Muscle of leg (tissue), 16 donors: ENCODE measurements at places on chromosomes 2 and 18.

GRCh38 chr2:217832115-217832514, 170.7 kb downstream of the TNS1 start:
- DNase-seq, result no peak

DNA sequence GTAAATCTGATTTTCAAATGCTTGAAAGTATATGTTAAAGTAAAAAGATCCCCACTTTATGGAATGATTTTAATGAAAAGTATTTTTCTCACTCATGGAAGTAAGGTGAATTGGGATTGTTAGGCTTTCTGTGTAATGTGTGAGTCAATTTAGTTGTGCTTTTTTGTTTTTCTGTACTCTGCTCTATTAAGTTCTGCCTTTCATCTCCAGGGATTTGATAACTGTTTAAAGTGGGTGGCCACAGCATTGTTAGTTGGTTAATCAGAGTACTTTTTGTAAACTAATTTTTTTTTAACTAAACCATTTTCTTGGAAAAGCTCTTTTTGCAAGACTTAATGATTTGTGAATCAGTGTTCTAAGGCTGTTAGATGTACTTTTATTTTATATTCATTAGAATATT, 76.8 kb downstream of the ABI2 start:
- DNase-seq, result no peak

DNA sequence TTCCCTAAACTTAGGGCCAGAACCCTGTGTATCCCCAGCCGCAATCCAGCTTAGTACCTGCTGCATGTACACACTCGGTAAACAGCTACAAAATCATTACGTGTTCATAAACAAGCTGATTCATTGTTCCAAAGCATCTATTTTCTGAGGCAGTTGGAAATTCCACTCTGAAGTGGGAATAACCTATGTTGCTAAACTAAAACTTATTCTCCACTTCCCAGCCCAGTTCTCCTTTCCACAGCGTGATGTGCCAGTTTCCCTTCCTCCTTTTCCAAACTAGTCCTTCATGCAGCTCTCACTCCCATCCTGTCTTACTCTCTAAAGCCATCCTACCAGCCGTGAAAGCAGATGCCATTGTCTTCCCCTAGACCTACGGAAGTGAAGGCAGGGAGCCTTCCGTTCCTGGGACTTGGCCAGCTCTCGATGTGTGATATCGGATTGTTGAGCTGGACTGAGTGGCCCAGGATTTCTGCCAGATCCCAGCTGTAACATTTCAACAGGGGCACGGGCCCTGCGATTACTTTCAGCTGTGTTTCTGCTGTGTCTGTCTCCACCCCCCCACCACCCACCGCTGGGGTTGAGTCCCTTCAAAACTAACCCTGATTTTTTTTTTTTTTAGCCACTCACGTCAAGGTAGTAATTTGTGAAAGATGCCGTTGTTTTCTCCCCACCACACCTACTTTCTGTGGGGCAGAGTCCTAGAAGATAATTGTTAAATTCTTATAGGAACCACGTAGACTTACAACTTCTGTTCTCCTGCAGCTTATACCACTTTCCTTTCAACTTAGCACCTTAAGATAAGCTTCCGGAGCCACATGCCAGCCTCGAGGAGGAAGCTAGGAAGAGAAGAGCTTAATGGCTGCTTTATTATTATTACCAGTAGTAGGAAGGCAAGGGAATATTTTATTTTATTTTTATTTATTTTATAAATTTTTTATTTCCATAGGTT, 100.9 kb downstream of the CRIM1 start:
- peak; percentile 85 for DNase-seq

DNA sequence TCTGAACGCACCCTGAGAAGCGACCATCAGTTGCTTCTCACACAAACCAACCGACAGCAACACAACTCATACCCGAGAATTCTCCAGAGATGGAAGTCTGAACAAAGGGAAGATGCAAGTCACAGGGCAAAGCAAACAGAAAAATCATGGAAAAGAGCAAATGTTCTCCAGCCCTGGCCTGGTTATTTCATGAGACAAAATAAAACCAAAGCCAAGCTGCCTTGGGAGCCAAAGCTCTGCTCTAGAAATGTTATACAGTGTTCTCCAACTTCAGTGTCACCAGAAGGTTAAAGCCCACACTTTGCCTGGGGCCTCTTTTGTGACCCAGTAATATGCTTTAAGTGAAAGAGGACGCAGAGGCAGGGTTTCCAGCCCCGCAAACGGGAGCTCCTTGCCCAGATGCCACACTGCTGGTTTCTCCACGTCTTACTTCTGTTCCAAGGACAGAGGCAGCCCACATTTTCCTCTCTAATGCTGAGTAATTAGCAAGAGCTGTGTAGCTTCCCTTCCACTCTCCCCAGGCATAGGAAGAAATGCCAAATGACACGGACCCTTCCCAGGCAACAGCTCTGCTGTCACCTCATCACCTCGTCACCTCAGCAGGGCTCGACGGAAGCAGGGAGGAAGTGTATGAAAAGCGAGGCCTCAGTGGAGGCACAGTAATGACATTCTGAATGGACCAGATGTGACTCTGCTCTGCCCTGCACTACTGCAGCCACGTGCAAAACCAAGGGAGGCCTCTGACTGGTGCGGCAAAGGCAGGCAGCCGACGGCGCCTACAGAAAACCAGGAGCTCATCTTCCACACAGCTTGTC, 64.7 kb downstream of the FBXO15 start:
- no peak for DNase-seq

- DNase-seq, result peak; percentile 61
Measured at GRCh38 chr2:85468704-85469349, 50.3 kb downstream of the SH2D6 start.

DNA sequence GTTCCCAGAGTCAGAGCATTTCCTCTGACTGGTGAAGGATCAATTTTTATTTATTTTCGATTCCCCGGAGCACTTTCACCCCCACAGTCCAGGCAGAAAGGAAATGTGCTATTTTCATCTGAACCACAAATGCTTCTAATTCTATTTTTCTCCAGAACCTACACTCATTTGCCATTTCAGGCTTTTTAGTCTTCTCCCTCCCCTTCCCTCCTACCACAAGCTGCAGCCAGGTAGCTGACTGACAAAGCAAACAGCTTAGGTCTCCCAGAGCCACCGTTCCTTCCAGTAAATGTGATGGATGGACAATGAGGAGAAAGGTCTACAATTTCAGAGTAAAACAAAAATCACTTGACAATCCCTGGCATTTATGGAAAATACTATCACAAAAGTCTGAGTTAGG, 76.9 kb downstream of the KLF7 start:
- DNase-seq, result no peak

DNA sequence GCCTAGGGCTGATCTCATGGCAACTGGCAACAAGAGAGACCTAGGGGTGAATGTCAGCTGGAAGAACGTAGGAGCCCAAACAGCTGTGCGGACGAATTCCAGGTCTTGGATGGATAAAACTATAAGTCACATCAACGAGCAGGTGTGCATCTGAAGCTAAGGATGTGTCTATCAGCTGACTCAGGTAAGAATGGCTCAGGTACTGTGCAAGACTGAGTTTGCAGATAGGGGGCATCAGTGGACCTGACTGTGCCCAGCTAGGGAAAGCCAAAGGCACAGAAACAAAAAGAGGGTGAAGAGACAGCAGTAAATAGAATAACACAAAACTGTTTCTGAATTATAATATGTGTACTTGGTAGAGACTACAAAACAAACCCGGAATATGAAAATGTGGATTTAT, 357.3 kb downstream of the ZEB2 start:
- no peak for DNase-seq
